Stimulated activated CD8-positive, alpha-beta memory T cell treated with anti-CD3 and anti-CD28 coated beads, Interleukin-4, amount 100 ng/mL, for 1 hour (primary cell): ENCODE measurements at places on chromosomes 12 and 14.

- DNase-seq: no peak
Measured at GRCh38 chr12:124194893-124195566, 99.9 kb upstream of the RFLNA start.

GRCh38 chr14:103108749-103109207 is 14.3 kb downstream of the EXOC3L4 start:
- no peak for DNase-seq

DNA sequence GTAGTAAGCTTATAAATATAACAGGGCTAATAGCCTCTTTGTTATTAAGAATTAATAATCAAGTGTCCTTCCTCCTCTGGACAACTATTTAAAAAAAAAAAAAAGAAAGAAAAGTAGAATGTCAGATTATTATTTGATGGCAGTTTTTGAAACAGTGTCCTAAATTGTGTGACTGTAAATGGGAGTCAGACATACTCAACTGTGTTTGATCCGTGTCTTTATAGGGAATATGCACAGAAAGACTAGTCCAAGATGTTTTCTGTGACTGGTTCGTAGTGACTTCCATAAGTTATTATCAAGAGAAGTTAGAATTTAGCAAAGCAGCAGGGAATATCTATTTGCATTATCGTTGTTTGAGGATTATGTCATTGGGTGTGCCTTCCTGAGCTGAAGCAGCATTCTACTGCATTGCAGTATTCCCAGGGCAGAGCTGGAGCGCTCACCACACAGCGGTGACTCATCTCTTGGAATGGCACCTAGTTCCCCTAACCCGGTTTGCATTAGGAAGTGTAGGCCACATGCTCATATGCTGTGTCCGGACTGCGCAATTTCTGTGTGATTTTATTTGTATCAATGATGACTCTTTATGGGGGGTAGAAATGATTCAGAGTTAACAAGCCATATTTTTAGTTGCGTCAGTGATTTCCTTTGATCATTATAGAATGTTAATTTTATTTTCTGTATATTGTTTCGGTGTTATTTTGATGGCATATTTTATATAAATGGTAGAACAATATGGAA is 7.9 kb downstream of the DYNC1H1 start:
- DNase-seq: no peak

DNA sequence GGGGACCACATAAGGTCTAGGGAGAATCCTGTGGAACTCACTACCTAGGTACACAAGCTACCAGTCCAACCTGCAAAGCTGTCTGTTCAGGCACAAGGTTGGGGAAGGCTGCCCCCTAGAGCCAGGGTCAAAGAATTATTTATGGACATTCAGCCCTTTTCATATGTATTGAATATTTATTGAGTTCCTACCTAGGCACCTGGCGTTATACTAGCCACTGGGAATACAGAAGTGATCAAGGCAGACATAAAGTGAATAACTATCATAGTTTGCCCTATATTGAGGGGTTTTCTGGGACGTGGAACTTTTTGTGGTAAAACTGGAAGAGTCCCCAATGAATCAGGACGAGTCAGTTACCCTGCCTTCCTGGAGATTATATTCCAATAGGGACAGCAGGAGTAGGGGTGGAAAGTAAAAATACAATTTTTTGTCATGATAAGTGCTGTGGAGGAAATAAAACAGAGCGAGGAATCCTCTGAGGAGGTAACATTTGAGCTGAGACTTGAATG is 5.8 kb upstream of the SLC48A1 start:
- peak; percentile 42 for DNase-seq

GRCh38 chr12:11238275-11238674 is 31.2 kb downstream of the PRB3 start:
- DNase-seq: no peak
